Activated CD4-positive, alpha-beta T cell treated with anti-CD3 and anti-CD28 coated beads for 36 hours (primary cell): ENCODE measurements at places on chromosomes 7 and 10. TPM values are rescaled to one million over a fixed set of nuclear protein-coding genes. Genes with fewer than 3 reads are reported as not detected.

The SUMF2 gene
- total RNA-seq, result 117 TPM

The NKX1-2 gene
- not detected for total RNA-seq

GRCh38 chr10:31099664-31100063 lies 68.0 kb upstream of the ZNF438 start:
- H3K36me3 ChIP-seq, result no peaks in the 10 kb centered on the region
- peaks cover 48% of the 10 kb centered on the region for H3K4me1 ChIP-seq
- peak; percentile 73 for DNase-seq
- no peaks in the 10 kb centered on the region for H3K27me3 ChIP-seq
- peak overlapping the region; percentile 17 for H3K4me3 ChIP-seq
- H3K27ac ChIP-seq, result peak overlapping the region; percentile 73

DNA sequence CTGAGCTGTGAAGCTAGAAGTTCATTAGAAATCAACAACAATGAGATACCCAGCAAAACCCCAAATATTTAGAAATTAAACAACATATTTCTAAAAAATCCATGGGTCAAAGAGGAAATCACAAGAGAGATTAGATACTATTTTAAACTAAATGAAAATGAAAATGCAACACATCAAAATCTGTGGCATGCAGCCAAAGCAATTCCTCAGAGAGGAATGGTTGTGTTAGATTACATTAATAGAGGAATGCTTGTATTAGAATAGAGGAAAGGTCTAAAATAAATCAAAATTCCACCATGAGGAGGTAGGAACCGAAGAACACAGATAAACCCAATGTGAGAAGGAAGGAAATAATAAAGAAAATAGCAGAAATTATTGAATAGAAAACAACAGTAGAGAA lies 642.1 kb upstream of the GALNT17 start:
- H3K4me3 ChIP-seq, result no peak overlapping the region
- no peak for DNase-seq
- no peak overlapping the region for H3K27ac ChIP-seq
- H3K36me3 ChIP-seq, result no peaks in the 10 kb centered on the region

DNA sequence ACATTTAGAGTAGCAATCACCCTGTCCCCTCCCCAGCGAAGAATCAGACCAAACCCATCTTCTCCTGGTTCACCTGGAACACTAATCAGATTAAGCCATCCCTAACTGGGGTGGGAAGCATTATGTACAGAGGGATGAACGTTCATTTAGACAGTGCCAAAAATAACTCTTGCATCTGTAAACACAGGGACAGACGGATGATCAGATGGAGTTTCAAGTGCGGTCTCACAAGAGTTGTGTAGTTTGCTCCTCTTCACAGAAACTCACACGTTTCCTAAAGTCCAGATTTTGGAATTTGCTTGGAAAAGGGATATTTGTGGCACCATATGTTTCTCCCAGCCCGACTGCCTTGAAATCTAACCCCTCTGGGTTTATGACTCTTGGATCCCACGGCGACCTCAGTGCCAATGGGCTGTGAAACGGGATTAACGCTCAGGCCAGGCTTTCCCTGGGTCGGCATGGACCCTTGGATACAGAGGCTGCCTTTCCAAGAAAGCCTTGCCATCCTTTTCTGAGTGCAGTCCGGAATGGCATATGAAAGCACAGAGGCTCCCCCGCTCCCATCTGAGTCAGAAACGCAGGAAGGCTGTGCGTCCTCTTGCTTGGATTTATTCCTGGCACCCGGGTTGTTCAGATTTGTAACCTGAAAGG lies 293.2 kb upstream of the HABP2 start:
- H3K27me3 ChIP-seq, result peaks cover 13% of the 10 kb centered on the region
- DNase-seq, result no peak
- H3K27ac ChIP-seq, result no peak overlapping the region

- no peaks in the 10 kb centered on the region for H3K36me3 ChIP-seq
- no peaks in the 10 kb centered on the region for H3K27me3 ChIP-seq
- H3K4me1 ChIP-seq, result peaks cover 20% of the 10 kb centered on the region
- H3K4me3 ChIP-seq, result peak overlapping the region; percentile 94
- H3K27ac ChIP-seq, result no peak overlapping the region
- DNase-seq, result no peak
Measured at GRCh38 chr10:63464402-63465292, 1.1 kb downstream of the JMJD1C start.

GRCh38 chr10:91541481-91541880 lies 91.4 kb downstream of the PPP1R3C start:
- DNase-seq, result no peak
- H3K27me3 ChIP-seq, result peaks cover 5% of the 10 kb centered on the region
- H3K4me1 ChIP-seq, result no peaks in the 10 kb centered on the region
- no peak overlapping the region for H3K27ac ChIP-seq

DNA sequence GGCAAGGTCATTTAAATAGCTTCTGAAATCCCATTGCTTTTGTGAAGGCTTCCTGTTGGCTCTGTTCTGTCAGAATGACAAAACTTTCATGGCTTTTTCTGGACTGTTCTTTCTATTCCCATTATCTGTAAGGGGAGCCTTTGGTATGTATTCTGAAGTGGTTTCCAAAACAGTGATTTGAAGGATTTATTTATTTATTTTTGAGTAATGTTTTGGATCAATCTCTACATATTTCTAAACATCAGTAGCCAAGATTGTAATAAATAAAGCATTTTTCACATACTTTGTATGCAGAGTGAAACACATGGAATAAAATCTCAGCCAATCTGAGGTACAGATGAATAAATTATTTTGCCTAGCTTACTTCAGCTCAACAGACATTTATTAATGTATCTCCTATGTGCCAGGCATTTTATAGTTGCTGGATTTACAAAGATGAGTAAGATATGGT lies 121.1 kb downstream of the BBS9 start:
- H3K27me3 ChIP-seq, result no peaks in the 10 kb centered on the region
- no peak overlapping the region for H3K27ac ChIP-seq
- no peak overlapping the region for H3K4me3 ChIP-seq
- peaks cover 12% of the 10 kb centered on the region for H3K36me3 ChIP-seq
- no peaks in the 10 kb centered on the region for H3K4me1 ChIP-seq

DNA sequence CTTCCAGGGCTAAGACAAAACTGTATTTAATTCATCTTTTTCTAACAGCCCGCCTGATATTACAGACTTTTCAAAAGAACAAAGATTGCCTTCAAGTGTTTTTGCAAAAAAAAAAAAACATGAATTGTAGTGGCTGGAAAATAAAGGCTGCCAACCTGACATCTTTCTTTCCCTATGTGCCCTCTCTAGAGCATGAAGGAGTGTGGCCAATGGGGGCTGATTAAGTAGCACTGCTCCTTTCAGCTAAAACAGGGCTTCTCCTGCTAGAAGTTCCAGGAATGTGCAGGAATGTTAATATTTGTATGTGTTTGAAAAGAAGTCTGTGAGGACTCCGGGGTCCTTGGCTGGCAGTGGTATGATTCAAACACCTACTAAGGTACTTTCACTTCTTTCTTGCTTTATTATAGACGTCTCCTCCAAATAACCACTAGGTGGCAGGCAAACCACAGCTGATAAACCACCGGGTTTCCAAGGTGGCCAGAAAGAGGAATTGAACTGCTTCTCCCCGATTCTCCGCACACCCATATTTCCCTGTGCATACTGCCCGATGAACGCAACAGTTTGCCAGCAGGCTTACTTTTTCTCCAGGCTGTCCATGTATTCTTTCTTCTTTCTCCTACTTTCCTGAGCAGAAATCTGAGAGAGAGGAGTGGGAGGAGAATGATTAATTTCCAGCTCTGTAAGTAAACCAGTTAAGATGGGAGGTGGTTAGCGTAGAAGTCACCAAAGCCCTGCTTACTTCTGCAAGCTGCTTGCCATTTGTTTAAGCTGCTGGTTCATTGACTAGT lies 56.8 kb upstream of the DGKI start:
- no peak overlapping the region for H3K4me3 ChIP-seq
- H3K36me3 ChIP-seq, result peaks cover 31% of the 10 kb centered on the region
- no peaks in the 10 kb centered on the region for H3K27me3 ChIP-seq
- no peak overlapping the region for H3K27ac ChIP-seq
- peak; percentile 74 for DNase-seq

GRCh38 chr7:125357676-125358455 lies 428.2 kb upstream of the POT1 start:
- H3K27ac ChIP-seq, result no peak overlapping the region
- no peaks in the 10 kb centered on the region for H3K36me3 ChIP-seq
- H3K4me1 ChIP-seq, result no peaks in the 10 kb centered on the region
